ENCODE measurements at places on chromosomes 4 and X.
A peak's percentile ranks its signal among the peaks of the same experiment; 100 is the strongest.

- DNase-seq = no peak
Observed at GRCh38 chrX:101785142-101785541, 125.5 kb upstream of the ARMCX2 start.

DNA sequence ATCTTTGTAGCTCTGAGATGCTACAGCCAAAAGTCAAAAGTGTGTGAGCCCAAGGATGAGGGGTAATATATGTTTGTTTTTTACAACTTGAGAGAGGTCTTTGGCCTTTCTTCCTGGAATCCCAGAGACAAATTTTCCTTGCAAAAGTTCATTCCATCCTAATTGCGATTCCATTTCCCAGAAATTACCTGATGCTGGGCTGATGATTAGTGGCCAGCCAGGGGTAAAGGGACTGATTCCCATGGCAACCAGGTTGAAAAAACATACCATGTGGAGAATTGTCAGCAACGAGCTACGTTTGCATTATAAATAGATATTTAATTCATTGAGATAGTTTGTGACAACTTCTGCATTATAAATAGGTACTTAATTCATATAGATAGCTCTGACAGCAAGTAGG, 17.8 kb downstream of the IGSF1 start:
- DNase-seq = no peak

GRCh38 chr4:37685823-37686372, 278 bp downstream of the RELL1 start:
- peak; percentile 38 for DNase-seq

- no peak for DNase-seq
Observed at GRCh38 chr4:155675709-155676429, 9.2 kb downstream of the GUCY1A1 start.

DNA sequence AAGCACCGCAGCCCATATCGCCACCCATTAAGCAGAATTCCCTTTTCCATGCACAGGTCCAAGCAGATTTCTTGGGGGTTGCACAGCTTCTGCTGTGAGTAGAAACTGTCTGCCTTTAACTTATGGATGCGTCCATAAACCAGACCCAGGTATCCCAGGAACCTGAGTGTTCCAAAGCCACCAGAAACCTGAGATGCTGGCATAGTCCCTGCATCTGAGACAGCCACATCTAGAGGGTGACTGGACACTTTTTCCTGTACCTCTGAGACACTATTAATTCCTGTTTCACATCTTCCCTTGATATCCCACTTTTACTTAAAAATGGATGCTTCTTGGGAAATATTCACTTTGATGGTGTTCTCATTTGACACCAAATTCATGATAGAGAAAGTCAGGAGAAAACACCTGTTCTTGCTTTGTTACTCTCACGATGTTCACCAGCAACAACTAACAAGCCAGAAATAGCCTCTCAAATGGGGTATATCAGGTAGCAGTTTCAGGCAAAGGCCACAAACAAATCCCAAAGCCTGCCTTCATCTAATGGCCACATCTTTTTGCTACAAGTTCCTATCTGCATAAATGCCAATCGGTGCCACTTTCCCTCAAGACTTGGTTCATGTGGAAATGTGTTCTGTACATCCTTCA, 45.5 kb upstream of the PRDX4 start:
- DNase-seq = no peak

DNA sequence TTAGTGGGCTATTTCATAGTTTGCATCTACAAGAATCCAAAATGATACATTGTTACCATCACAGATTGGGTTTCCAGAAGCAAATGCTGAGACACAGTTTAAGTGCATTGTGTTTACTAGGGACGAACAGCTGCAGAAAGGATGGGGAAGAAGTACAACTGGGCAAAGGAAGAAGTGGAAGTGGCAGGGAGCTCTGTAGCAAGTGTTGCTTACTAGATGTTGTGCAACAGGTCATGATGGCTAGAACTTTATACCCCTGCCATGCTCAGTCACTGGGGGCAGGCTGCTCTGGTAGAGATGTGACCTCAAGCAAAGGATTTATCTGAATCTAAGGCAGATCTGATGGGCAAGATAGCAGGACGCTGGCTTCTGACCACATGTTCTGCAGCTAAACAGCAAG, 76.1 kb upstream of the EMCN start:
- DNase-seq = no peak

DNA sequence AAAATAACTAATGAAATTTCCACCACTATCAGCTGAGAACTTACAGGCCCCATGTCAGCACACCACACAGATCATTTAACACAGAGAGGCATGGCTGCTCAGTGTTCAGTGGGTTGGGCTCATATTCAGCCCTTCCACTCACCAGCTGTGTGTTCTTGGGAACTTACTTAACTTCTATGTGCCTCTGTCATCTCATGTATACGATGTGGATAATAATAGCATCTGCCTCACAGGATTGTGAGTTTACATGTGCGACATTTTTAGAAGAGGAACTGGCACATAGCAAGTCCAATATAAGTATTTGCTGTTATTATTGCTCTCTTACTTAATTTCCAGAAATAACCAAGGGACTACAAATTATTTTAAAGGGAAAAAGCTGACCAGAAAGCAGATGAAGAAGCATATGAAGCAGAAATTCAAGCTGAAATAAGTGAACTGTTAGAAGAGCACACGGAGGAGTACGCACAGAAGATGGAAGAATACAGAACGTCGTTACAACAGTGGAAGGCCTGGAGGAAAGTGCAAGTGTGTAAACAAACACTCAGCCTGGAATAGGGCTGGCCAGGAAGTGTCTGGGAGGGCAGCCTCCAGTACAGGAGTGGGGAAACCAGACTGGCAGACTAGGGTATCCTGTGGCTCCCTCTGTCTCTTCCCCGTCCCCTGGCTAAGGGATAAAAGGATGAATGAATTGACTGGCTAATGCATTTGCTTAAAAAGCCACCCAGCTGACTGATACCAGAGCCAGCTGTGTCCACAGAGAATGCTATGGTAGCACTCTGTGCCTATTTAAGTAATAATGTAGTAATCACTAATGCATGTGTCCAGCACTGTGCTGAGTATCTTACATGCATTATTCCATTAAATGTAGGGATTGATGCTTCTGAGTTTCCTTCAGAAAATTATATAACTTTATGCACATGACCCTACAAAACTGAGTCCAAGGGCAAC, 67.1 kb downstream of the CC2D2A start:
- DNase-seq = no peak

- no peak for DNase-seq
Observed at GRCh38 chr4:111127841-111128240, 505.0 kb upstream of the PITX2 start.

DNA sequence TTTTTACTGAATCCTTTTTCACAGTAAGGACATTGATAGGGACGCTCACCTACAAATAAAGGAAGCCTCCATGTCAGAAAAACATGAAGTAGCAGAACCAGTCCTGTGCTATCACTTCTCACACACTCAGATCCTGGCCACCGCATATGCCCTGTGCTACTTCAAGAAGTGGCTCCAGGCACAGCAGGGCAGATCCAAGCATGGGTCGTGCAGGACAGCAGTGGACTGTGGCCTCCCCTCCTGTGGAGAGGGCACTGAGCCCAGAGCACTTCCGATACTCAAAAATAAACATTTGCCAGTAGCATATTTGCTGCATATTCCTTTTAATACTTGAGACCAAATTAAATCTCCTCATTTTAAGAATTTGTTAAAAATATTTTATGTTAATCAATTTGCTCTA, 167.9 kb downstream of the PRDM5 start:
- DNase-seq = no peak

DNA sequence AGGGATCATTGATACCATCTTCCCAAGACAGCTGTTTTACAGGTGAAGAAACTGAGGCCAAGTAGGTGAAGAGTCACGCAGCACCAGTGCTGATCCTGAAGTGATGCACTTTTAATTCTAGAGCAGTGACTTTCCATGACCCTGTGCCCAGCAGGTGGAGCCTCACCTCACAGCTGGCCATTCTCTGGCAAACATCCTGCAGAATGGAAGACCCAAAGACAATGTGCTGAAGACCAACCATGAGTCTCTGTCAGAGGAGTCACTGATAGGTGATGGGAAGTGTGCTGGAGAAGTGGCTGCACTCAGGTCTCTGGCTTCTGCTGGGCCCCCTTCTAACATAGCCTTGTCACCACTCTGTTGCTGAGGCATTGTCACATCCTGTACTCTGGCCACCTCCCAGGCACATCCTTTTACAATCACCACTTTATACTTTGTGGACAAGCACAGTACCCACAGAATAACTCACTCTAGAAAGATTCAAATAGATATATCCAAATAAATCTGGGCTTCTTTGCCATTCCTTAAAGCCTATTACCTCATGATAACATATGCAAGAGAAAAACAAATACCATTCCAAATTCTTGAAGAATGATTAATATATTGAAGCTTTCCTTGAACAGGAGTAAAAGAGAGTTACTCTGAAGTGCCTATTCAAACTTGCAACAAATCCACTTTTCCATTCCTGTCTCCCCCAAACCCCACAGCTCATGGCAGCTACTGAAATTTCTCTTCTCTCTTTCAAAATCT, 64.1 kb upstream of the SCOC start:
- DNase-seq = no peak

GRCh38 chrX:140355922-140356321, 148.9 kb downstream of the SOX3 start:
- no peak for DNase-seq

GRCh38 chr4:128286474-128287058, 1.0 kb downstream of the PGRMC2 start:
- DNase-seq = peak; percentile 22

- DNase-seq = no peak
Observed at GRCh38 chr4:23366557-23366906, 523.3 kb downstream of the PPARGC1A start.

DNA sequence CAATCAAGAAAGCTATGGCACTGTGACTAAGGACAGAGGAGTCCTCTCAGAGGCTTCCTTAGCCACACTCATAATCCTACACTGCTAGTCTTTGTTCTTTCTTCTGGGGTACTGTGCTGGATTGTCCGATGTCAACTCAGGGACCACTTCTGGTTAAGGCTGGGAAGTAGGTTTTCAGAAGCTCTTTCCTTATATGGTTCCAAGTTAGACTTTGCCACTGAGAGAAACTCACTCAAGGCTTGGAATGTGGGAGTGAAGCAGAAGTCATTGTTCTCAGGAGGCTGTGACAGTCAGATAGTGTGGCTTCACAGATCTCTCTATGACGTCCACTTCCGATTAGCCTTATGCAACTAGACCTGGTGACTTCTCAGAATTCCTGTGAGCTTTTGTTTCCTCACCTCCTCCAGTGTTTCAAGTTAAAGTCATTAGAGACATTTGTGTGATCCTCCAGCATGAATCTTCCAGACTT, 317.3 kb upstream of the F9 start:
- no peak for DNase-seq

DNA sequence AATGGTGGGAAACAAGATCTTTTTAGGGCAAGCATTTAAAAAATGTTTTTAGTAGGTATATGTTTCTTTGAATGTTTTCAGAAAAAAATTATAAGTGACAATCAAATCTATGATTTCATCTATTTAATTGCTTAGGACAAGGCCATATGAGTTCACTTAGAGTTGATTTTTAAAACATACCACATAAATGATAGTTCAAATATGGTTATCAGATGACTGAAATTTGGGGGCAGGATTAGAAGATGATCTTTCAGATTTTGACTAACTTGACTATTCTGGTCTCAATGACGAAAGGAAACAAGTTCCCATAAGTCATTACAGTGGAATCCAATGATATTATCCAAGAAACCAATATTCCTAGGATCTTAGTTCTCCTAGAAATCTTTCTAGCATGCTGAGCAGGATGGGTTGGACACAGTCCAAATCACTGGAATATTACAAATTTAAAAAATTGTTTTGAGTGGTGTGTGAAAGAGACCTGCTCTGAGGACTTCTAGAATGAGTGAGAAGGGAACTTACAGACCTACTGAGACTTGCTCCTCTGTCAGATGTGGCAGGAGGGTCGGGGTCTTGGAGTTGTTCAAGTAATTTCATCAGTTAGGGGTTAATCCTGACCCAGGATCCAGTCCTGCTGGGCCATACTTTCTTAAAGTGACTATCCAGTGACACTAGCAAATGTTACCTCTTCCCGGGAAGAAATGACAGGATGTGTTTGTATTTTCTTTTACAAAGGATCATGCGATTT, 20.0 kb downstream of the RHOH start:
- no peak for DNase-seq

- DNase-seq = no peak
Observed at GRCh38 chrX:64186974-64187761, 18.3 kb downstream of the AMER1 start.

DNA sequence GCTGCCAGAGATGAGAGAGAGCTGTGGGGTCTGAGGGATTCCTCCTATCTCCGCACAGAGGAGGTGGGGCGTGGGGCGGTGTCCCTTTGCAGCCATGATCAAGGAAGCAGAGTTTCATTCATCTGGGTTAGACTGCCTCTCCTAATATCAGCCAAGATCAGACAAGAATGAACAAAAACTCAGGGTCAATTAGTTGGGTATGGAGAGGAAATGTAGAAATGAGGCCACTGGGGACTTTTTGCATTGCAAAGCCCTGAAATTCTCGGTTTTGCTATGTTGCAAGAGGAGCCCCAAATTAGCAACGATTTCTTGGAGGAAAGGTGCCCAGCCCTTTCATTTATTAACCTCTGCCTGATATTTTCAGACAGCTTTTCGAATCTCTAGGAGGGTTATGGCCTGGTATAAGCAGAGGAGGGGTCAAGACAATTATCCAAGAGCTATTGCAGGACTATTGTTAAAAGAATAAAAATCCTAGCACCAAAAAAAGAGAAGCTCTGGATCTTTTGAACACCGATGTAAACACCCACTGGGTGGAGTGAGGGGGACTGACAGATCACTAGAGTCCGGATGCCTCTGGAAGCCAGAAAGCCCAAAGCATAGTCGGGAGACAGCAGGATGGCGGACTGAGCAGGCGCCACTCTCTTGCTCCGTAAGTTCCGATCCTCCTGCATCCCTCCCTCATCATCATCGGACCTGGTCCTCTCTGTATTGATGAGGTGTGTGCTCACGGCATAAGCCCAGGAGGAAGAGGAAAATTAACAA, 34.4 kb upstream of the ACSL1 start:
- no peak for DNase-seq

- DNase-seq = no peak
Observed at GRCh38 chr4:37646247-37646646, 39.9 kb downstream of the RELL1 start.

- DNase-seq = no peak
Observed at GRCh38 chr4:185332575-185333464, 62.9 kb downstream of the LRP2BP start.

- no peak for DNase-seq
Observed at GRCh38 chrX:56029188-56029587, 203.0 kb upstream of the KLF8 start.

DNA sequence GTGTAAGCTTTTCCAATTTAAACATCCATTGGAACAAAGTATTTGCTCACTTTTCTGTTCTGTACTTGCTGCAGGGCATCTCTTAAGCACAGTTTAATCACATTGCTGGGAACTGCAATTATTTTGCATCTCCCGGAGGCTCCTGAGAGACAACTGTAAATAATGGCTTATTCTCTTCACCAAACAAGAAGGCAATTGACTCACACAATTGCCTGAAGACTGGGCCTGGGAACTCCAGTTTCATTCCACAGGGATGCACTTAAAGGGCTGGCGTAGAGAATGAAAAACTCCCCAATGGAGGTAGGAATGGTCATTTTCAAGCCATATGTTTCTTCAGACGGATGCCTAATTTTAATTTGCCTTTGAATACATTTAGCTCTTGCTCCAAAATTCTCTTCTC, 29.5 kb downstream of the TFDP3 start:
- DNase-seq = no peak

GRCh38 chr4:100162027-100162685, 28.1 kb downstream of the DDIT4L start:
- no peak for DNase-seq

GRCh38 chr4:122661176-122662160, 40.6 kb upstream of the IL21 start:
- no peak for DNase-seq
